ENCODE measurements at places on chromosomes 4 and X. TPM values are rescaled to one million over a fixed set of nuclear protein-coding genes. Genes with fewer than 3 reads are reported as not detected.

Gene CT55
- total RNA-seq, result not detected

GRCh38 chr4:137923494-137923893, 318.7 kb downstream of the SLC7A11 start:
- DNase-seq, result no peak
- no peaks in the 10 kb centered on the region for H3K36me3 ChIP-seq
- H3K27ac ChIP-seq, result no peak overlapping the region
- no peaks in the 10 kb centered on the region for H3K4me1 ChIP-seq
- no peaks in the 10 kb centered on the region for H3K27me3 ChIP-seq

DNA sequence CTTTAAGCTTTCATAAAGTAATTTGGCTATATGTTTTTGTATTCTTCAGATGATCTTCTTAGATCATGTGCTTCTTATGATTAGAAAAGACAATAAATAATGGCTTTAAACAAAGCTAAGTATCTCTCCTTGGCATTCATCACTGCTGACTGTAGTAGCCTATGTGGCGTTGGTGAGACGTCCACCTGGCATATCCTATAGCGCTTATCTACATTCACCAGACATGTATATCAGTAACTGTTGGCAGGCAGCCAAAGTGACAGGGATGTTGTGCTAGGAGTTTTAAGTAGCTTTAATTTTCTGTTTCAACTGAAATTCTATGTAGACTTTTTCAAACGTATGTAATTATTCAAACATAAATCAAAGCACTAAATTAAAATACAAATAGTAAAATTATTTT, 276.4 kb downstream of the IL15 start:
- H3K36me3 ChIP-seq, result no peaks in the 10 kb centered on the region
- no peak for DNase-seq
- no peaks in the 10 kb centered on the region for H3K4me1 ChIP-seq

GRCh38 chrX:119640731-119641170, 34.5 kb upstream of the NKRF start:
- peaks cover 13% of the 10 kb centered on the region for H3K36me3 ChIP-seq
- DNase-seq, result no peak
- no peaks in the 10 kb centered on the region for H3K27me3 ChIP-seq
- H3K4me3 ChIP-seq, result no peak overlapping the region
- no peak overlapping the region for H3K27ac ChIP-seq
